Left lung (tissue), 14 donors: ENCODE measurements at places on chromosomes 7 and 10. TPM values are rescaled to one million over a fixed set of nuclear protein-coding genes. Genes with fewer than 3 reads are reported as not detected.

CPN1 gene
- not detected for total RNA-seq

DNA sequence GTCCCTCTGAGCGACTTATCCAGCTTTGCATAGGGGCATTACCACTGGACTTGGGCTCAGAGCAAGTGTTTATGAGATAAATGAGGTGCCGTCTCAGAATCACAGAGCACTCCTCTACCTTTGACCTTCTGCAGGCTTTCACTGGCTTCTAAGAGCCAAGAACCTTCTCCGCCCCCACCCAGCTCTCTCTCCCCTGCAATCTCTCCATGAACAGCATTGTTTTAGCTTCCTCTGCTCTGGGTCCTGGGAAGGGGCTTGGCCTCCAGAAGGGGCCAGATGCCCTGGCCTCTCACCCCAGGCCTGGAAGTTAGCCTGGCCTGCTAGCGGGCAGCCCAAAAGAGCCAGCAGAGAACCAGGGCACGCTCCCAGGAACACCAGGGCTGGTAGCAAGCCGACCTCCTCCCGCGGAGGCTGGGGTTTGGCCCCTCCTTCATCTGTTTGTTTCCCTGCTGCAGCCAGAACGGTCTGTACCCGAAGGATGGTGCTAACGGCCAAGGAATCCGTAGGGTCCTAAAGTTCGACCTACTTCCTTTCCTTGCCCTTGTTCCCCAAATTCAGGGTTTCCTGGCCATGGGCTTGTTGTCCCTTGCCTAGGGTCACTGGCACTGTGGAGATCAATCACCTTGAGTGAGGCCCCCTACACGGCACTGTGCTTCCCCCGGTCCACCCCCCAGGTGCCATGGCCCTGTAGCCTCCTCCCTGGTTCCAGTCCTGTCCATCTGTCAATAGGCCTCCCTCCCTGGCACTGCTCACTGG lies 18.7 kb upstream of the DDIT4 start:
- peak overlapping the region; percentile 79 for H3K27ac ChIP-seq
- H3K27me3 ChIP-seq: no peaks in the 10 kb centered on the region
- peak; percentile 90 for DNase-seq
- no peaks in the 10 kb centered on the region for H3K36me3 ChIP-seq
- no peak overlapping the region for H3K4me3 ChIP-seq

GRCh38 chr7:150962553-150963399 lies 15.3 kb downstream of the KCNH2 start:
- no peaks in the 10 kb centered on the region for H3K36me3 ChIP-seq
- no peaks in the 10 kb centered on the region for H3K27me3 ChIP-seq
- DNase-seq: peak; percentile 81
- H3K4me1 ChIP-seq: no peaks in the 10 kb centered on the region

DNA sequence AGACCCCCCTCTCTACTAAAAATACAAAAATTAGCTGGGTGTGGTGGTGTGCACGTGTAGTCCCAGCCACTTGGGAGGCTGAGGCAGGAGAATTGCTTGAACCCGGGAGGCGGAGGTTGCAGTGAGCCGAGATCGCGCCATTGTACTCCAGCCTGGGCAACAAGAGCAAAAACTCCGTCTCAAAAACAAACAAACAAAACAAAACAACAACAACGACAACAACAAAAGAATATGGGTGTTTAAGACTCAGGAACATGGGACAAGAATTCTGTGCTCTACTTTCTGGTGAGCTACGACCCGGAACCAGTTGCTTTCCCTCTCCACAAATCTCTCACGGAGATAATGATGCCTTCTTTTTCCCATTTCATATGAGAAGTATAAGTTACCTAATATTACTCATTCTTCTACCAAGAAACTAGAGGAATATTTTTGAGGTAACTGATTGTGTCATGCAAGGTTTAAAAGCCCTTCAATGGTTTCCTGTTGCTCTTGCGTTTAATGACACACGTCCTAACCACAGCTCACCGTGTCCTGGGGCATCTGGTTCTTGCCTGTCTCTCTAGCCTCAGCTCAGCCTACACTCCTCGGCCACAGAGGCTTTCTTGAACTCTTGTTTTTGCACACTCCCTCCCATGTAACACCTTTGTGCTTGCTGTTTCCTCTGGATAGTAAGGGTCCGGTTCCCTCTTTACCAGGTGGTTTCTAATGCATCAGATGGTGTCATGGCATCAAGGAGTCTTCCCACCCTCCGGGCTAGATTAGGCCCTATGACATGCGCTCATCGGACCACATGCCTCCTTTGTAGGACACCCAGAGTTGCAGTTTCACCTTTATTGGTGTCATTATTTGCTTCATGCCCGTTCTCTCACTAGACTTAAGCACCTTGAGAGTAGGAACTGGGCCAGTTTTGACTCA lies 67.5 kb downstream of the PFKFB3 start:
- peak overlapping the region; percentile 57 for H3K27ac ChIP-seq
- H3K4me3 ChIP-seq: no peak overlapping the region
- no peaks in the 10 kb centered on the region for H3K27me3 ChIP-seq
- DNase-seq: no peak
- H3K36me3 ChIP-seq: no peaks in the 10 kb centered on the region

- DNase-seq: peak; percentile 34
- H3K36me3 ChIP-seq: no peaks in the 10 kb centered on the region
- H3K4me3 ChIP-seq: no peak overlapping the region
Observed at GRCh38 chr10:77501152-77501845, 136.3 kb downstream of the KCNMA1 start.

C10orf143 gene
- 2.0 TPM for total RNA-seq

- H3K27ac ChIP-seq: no peak overlapping the region
- DNase-seq: no peak
- peaks cover 29% of the 10 kb centered on the region for H3K27me3 ChIP-seq
- no peak overlapping the region for H3K4me3 ChIP-seq
Observed at GRCh38 chr10:15436696-15437095, 65.6 kb upstream of the FAM171A1 start.

GBX1 gene
- total RNA-seq: not detected

DNA sequence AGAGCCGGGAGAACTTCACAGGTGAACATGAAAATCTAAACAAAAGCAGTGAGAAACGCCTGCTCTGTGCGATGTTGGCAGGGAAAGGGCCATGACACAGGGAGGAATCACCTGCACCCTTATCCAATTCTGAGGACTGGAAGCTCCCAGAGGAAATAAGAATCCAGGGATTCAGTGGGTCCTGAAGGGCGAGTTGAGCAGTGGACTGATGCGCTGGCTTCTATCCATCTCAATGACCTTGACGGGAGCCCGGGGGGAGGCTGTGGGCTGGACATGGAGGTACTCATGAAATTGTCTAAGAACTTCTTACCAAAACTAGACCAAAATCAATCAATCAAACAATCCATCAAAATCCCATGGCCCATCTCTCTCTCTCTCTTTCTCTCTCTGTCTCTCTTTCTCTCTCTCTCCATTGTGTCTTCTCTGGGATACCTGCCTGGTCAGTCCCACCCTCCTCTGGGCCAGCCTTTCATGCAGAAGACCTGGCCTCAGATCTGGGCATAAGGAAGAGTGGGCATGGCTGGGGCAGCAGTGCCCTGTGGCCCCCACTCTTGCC lies 7.2 kb downstream of the CPXM2 start:
- no peak for DNase-seq
- peaks cover 1% of the 10 kb centered on the region for H3K27me3 ChIP-seq
- H3K4me3 ChIP-seq: no peak overlapping the region
- H3K4me1 ChIP-seq: no peaks in the 10 kb centered on the region

SPOCK2 gene
- 107 TPM for total RNA-seq

LRIT2 gene
- not detected for total RNA-seq

DNA sequence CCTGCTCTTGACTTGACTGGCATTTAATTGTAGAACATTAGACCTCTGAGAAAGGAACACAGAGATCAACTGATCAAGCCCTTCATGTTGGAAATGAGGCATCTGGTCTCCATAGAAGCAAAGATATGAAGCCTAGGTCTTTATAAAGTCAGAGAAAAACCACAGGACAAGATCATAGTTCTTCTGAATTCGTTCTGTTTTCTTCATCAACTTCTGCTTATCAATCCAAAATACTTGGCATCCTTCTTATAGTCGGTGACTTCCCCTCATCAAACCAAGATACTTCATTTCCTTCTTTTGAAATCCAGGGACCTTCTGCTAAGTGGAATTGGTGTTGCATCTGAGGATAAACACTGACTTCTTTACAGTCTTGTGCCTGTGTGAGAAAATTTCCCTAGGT lies 77.1 kb upstream of the PRKCQ start:
- DNase-seq: no peak
- H3K4me3 ChIP-seq: no peak overlapping the region
- peaks cover 19% of the 10 kb centered on the region for H3K27me3 ChIP-seq
- H3K36me3 ChIP-seq: no peaks in the 10 kb centered on the region

DNA sequence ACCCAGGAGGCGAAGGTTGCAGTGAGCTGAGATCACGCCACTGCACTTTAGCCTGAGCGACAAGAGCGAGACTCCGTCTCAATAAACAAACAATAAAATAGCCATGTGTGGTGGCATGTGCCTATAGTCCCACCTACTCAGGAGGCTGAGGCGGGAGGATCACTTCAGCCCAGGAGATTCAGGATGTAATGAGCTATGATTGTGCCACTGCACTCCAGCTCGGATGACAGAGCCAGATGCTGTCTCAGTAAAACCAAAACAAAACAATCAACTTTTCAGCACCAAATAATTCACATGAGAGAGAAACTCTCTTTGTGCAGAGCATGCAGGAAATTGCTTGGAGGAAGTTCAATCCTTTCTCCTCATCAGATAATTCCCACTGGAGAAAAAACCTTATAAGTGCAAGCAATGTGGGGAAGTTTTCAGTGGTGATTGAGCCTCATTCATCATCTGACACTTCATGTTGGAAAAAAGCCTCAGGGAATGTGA lies 13.4 kb upstream of the FIS1 start:
- no peak for DNase-seq
- no peak overlapping the region for H3K27ac ChIP-seq

CTBP2 gene
- total RNA-seq: 77.6 TPM

CXCL12 gene
- 89.6 TPM for total RNA-seq

DNA sequence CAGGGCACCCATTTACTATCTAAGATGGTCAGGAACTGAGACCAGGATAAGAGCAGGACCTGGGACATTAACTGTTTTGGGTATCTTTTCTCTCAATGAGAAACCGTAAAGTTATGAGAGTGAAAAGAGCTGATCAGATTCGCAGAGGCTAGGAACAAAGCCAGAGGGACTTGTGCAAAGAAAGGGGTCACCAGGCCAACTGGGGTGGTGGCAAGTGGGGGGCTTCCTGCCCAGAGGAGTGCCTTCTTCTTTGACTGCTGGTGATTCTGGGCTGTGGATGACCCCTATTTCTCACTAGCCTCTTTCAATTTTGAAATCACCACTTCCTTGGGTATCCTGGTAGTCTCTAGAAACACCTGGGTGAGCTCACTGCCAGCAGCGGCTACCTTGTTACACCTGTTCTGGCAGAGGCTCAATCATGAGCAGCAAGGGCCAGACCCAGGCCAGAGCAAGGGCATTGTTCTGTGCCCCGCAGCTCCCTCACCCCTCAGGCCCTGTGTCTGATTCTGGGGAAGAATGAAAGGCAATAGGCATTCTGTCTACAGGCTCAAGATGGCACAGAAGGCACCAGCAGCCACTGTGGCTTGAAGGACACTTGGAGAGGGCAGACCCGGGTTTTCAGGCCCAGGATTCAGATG lies 999 bp downstream of the SFTPD start:
- H3K27ac ChIP-seq: peak overlapping the region; percentile 56
- H3K4me1 ChIP-seq: peaks cover 11% of the 10 kb centered on the region
- peak overlapping the region; percentile 32 for H3K4me3 ChIP-seq
- no peaks in the 10 kb centered on the region for H3K36me3 ChIP-seq
- no peaks in the 10 kb centered on the region for H3K27me3 ChIP-seq

DNA sequence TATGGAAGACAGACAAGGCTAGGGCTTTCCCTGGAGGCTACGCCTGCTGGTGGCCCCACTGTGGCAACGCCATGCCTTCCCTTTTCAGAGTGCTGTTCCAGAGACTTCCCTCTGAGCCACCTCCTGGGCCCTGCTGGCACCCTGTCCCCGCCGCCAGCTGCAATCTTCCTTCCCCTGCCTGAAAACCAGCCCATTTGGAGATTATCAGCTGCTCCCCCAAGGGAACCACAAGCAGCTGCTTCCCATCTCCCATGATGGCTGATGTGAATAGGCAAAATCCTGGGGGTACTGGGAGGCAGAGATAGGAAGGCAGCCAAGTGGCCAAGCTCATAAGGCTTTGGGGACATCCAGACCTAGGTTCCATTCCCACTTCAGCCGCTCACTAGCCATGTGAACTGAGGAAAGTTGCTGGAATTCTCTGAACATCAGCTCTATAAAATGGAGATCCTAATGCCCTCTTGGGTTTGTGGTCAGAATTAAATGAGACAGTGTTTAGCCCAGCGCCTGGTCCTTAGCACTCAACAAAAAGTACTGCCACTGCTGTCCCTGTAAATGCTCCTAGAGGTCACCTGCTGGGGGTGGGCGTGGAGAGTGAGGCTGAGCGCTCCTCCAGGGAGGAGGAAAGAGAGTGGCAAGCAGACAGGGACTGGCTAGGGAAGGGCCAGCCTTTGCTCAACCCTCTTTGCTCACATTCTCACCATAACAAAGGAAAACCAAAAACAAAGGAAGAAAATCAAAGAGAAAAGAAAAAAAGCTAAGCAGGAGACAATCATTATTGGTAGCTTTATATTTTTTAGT lies 5.9 kb downstream of the TSPAN33 start:
- H3K36me3 ChIP-seq: no peaks in the 10 kb centered on the region
- no peak overlapping the region for H3K4me3 ChIP-seq
- H3K4me1 ChIP-seq: no peaks in the 10 kb centered on the region
- H3K27ac ChIP-seq: no peak overlapping the region
- H3K27me3 ChIP-seq: peaks cover 14% of the 10 kb centered on the region
- DNase-seq: no peak

CPA2 gene
- total RNA-seq: not detected

DNA sequence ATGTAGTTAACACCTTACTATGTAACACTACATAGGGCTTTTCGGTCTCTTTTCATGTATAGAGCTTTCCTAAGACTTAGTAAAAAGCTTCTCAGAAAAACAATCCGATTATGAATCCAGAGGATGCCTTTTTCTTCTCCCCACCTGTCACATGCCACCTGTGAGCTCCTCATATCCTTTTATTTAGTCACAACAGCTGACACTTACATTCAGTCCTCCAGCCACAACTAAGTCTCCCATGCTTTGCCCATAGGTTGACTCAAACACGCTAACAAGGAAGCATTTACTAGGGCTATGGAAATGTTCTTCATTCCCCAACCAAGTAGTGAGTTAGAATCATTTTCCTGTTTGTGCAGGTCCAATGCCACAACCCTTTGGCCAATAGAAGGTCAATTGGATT lies 7.9 kb downstream of the ENO4 start:
- no peak overlapping the region for H3K27ac ChIP-seq
- no peaks in the 10 kb centered on the region for H3K4me1 ChIP-seq
- no peak overlapping the region for H3K4me3 ChIP-seq
- H3K36me3 ChIP-seq: no peaks in the 10 kb centered on the region

GRCh38 chr7:100367251-100367620 lies 6.1 kb upstream of the PILRA start:
- DNase-seq: no peak
- H3K27me3 ChIP-seq: no peaks in the 10 kb centered on the region
- no peaks in the 10 kb centered on the region for H3K4me1 ChIP-seq
- H3K27ac ChIP-seq: peak overlapping the region; percentile 92

GRCh38 chr10:69663369-69663947 lies 33.4 kb downstream of the FAM241B start:
- H3K4me3 ChIP-seq: no peak overlapping the region
- no peaks in the 10 kb centered on the region for H3K36me3 ChIP-seq
- DNase-seq: no peak
- H3K27me3 ChIP-seq: peaks cover 21% of the 10 kb centered on the region
- no peak overlapping the region for H3K27ac ChIP-seq

- no peak overlapping the region for H3K27ac ChIP-seq
- DNase-seq: no peak
- H3K4me3 ChIP-seq: no peak overlapping the region
- H3K36me3 ChIP-seq: no peaks in the 10 kb centered on the region
Observed at GRCh38 chr10:15877836-15878576, 17.7 kb upstream of the MINDY3 start.
